ENCODE measurements at places on chromosomes 5 and 9.

DNA sequence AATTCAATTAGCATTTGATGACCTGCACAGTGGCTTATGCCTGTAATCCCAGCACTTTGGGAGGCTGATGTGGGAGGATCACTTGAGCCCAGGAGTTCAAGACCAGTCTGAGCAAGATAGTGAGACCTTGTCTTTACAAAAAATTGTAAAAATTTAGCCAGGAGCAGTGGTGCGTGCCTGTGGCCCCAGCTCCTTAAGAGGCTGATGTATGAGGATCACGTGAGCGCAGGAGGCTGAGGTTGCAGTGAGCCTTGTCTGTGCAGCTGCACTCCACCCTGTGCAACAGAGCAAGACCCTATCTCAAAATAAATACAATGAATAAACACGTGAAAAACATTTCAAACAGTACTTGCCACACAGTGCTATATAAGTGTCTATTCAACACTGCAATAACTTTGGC lies 4.2 kb downstream of the ABCA1 start:
- DNase-seq = no peak

DNA sequence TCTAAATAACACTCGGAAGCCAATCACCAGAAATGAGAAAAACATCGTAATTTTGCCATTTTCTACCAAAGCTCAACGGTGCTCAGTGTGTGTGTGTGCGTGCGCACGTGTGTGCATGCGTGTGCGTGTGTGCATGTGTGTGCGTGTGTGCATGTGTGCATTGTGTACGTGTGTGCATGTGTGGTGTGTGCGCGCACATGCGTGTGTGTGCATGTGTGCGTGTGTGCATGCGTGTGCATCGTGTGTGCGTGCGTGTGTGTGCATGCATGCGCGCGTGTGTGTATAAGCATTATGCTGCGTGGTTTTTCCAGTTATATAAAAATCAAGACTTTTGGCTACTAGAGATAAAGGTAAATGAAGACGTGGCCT lies 165.0 kb downstream of the DAB2IP start:
- DNase-seq = no peak

DNA sequence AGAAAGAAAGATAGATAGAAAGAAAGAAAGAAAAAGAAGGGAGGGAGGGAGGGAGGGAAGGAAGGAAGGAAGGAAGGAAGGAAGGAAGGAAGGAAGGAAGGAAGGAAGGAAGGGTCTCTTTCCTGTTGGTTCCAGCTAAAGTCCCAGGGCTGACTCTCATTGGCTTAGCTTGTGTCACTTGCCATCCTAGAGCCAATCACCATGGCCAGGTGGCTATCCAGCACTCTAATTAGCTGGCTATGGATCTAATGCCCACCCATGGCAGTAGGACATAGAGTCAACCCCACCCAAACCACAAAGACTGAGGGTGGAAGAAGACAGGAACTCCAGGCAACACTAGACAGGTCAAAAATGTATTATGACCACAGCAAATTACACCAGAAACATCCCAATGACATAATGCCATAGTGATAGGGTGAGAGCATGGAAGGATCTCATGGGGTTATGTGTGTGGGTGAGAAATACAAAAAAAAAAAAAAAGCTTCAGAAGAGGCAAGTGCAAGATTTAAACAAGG lies 10.8 kb upstream of the CPLX2 start:
- DNase-seq = no peak

GRCh38 chr9:76652894-76653293 lies 111.3 kb upstream of the PCA3 start:
- no peak for DNase-seq

GRCh38 chr9:27386571-27387091 lies 89.7 kb upstream of the EQTN start:
- no peak for DNase-seq
